ENCODE measurements at places on chromosomes 1 and 21. TPM values are rescaled to one million over a fixed set of nuclear protein-coding genes. Genes with fewer than 3 reads are reported as not detected.

ZYG11A gene
- total RNA-seq: 0.36 TPM

ATG4C gene
- total RNA-seq: 6.5 TPM

KISS1 gene
- total RNA-seq: not detected

KCND3 gene
- not detected for total RNA-seq

FLG2 gene
- not detected for total RNA-seq

LAPTM5 gene
- total RNA-seq: 1.9 TPM

CASZ1 gene
- 27.8 TPM for total RNA-seq

- H3K36me3 ChIP-seq: no peaks in the 10 kb centered on the region
- peaks cover 10% of the 10 kb centered on the region for H3K4me1 ChIP-seq
- no peak for DNase-seq
- no peaks in the 10 kb centered on the region for H3K27me3 ChIP-seq
- no peak overlapping the region for H3K27ac ChIP-seq
Observed at GRCh38 chr1:193070942-193071341, 11.5 kb downstream of the RO60 start.

DNA sequence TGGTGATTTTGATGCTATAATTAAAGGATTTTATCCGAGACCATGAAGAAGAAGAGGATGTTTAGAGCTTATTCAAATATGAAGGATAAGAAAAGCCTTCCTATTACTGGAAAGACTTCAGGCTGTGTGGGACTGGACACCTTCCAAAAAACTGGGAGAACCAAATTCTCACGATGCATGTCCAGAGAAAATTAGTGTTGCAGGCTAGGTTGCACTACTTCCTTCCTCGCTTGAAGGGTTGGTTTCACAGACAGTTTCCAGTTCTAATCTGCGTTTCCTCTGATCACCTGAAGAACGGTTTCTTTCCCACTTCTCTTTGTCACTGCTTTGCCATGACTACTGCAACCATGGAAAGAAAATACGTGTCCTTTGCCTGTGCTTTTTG is 2.0 kb downstream of the MTARC2 start:
- H3K36me3 ChIP-seq: no peaks in the 10 kb centered on the region
- DNase-seq: no peak
- H3K27ac ChIP-seq: no peak overlapping the region
- H3K27me3 ChIP-seq: no peaks in the 10 kb centered on the region
- peaks cover 7% of the 10 kb centered on the region for H3K4me1 ChIP-seq

GRCh38 chr1:238302646-238303045 is 411.9 kb upstream of the ZP4 start:
- no peaks in the 10 kb centered on the region for H3K4me1 ChIP-seq
- no peak for DNase-seq
- no peak overlapping the region for H3K27ac ChIP-seq
- H3K36me3 ChIP-seq: no peaks in the 10 kb centered on the region
- H3K27me3 ChIP-seq: no peaks in the 10 kb centered on the region
- H3K4me3 ChIP-seq: no peak overlapping the region

- no peak for DNase-seq
- no peak overlapping the region for H3K4me3 ChIP-seq
- no peaks in the 10 kb centered on the region for H3K36me3 ChIP-seq
- H3K27me3 ChIP-seq: no peaks in the 10 kb centered on the region
Observed at GRCh38 chr1:216388558-216388957, 34.7 kb downstream of the USH2A start.

GRCh38 chr1:78358165-78358564 is 132.6 kb upstream of the PTGFR start:
- DNase-seq: no peak
- no peaks in the 10 kb centered on the region for H3K27me3 ChIP-seq
- H3K27ac ChIP-seq: no peak overlapping the region
- no peak overlapping the region for H3K4me3 ChIP-seq

DNA sequence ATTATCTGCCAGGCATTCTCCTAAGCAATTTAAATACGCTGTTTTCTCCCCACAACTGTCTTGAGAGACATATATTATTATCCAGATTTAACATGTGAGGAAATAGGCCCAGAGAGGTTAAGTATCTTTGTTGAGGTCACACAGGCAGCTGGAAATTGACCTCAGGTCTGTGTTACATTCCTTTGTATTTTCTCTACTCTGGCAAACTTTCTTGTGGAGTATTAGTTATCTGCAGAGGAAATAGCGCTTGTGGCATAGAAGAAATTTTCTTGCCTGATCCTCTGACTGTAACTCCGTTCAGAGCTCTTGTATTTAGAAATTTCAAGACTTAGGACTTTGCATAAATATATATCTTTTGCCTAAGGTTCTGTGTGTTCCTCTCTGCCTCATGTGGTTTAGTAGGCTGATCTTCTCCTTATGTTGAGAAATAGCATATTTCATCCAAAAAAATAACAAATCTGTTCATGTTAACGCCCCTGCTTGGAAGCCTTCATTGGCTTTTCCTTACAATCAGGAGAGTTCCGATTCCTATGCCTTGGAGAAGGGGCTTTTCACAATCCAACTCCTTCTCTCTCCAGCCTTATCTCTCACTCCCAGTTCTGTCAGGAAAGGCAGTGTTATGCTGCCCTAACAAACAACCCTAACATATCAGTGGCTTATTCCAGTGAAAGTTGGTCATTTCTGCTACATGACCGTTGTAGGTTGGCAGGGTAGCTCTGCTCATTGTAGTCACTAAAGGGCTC is 2.5 kb upstream of the JUN start:
- no peak for DNase-seq
- peaks cover 4% of the 10 kb centered on the region for H3K36me3 ChIP-seq
- peak overlapping the region; percentile 93 for H3K27ac ChIP-seq

GRCh38 chr1:226525750-226526149 is 22.8 kb upstream of the STUM start:
- H3K27me3 ChIP-seq: peaks cover 4% of the 10 kb centered on the region
- DNase-seq: no peak
- H3K27ac ChIP-seq: no peak overlapping the region
- H3K4me1 ChIP-seq: no peaks in the 10 kb centered on the region

GRCh38 chr1:15128520-15129313 is 24.8 kb upstream of the TMEM51 start:
- peak; percentile 60 for DNase-seq
- H3K27ac ChIP-seq: no peak overlapping the region

DNA sequence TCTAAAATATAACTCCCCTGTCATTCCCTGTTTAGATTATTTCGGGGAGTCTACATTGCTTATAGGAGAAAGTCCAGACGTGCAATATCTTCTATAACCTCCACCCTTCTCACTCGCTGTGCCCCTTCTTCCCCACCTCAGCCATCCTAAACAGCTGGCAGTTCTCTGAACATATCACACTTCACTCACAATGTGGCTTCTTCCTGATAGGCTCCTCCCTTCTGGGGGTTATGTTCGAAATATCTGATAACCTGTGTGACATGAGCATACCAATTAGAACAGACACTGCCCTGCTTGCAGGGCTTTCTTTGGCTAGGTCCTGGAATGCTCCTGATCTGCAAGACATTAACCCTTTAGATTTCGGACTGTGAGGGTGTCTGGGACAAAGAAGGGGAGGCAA is 274.6 kb downstream of the NFIA start:
- H3K27me3 ChIP-seq: no peaks in the 10 kb centered on the region
- H3K36me3 ChIP-seq: peaks cover 2% of the 10 kb centered on the region
- DNase-seq: no peak
- no peak overlapping the region for H3K4me3 ChIP-seq
- no peaks in the 10 kb centered on the region for H3K4me1 ChIP-seq
- H3K27ac ChIP-seq: no peak overlapping the region

DNA sequence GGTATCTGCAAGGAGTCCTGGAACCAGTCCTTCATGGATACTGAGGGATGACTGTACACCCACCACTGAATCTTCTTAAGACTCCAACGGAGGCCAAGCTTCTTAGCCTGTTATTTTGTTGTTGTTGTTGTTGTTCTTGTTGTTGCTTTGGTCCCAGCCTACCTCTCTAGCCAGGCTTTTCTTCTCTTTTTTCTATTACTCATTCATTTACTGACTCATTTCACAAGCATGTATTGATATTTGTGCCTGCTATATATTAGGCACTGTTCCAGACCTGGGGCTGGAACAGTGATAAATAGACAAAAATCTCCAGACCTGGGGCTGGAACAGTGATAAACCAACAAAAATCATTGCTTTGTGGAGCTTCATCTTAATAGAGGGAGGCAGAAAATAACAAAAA is 20.4 kb downstream of the CENPF start:
- peaks cover 53% of the 10 kb centered on the region for H3K36me3 ChIP-seq
- H3K27ac ChIP-seq: no peak overlapping the region
- H3K27me3 ChIP-seq: no peaks in the 10 kb centered on the region
- no peaks in the 10 kb centered on the region for H3K4me1 ChIP-seq

DNA sequence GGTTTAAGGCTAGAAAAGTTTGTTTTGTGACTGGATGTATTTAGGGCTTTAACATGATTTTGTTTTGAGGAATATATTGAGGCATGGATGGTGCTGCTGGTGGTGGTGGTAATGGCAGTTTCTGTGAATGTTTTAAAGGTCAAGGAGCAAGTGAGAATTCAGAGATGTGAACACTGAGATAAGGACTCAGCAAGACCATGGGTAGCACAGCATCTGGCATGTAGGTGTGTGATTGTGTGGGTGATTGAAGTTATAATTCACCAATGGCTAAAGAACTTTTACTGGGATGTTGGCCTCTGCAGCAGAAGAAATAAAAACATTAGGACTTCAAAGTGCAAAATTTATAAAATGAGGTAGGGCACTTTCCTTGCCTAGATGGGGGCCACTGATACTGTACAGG is 65.9 kb downstream of the MACF1 start:
- peaks cover 8% of the 10 kb centered on the region for H3K4me1 ChIP-seq
- H3K27ac ChIP-seq: no peak overlapping the region
- no peak overlapping the region for H3K4me3 ChIP-seq
- DNase-seq: no peak
- no peaks in the 10 kb centered on the region for H3K27me3 ChIP-seq

DNA sequence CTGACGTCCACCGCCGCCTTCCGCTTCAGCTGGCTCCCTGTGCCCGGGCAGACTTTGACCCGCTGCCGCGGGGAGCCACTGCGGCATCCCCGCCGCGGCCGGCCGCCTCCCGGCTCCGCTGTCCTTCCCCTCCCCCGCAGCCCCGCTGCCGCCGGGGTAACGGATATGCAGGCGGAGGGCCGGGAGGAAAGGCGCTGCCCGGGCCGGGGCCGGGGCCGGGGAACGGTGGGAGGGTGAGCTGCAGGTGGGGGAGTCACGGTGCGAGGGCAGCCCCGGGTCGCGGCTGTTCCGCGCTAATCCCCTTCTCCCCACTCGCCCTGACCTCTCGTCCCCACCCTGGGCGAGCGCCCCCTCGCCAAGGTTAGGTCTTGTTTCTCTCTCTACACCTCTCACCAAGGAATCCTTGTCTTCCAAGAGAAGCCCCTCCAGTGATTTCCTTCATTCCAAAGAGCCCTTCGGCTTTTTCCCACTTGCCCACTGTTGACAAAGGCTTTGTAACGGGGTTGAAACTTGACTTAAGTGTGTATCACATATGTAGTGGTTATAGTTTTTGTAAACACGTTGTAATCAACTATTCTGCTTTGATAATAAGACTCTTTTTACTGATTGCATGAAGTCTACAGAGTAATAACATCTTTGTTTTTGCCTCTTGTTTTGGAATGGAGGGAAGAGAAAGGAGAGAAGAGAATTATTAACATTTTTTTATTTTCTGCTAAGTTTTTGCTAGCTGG is 669 bp downstream of the XPR1 start:
- H3K27ac ChIP-seq: peak overlapping the region; percentile 91
- H3K4me3 ChIP-seq: peak overlapping the region; percentile 93
- peaks cover 21% of the 10 kb centered on the region for H3K4me1 ChIP-seq
- DNase-seq: no peak
- no peaks in the 10 kb centered on the region for H3K27me3 ChIP-seq

GRCh38 chr1:85607921-85608265 is 27.3 kb downstream of the CCN1 start:
- DNase-seq: no peak
- H3K27me3 ChIP-seq: no peaks in the 10 kb centered on the region
- H3K36me3 ChIP-seq: no peaks in the 10 kb centered on the region
- H3K4me3 ChIP-seq: no peak overlapping the region
- H3K27ac ChIP-seq: peak overlapping the region; percentile 98

GRCh38 chr1:8474369-8474768 is 156.5 kb downstream of the SLC45A1 start:
- no peaks in the 10 kb centered on the region for H3K27me3 ChIP-seq
- no peaks in the 10 kb centered on the region for H3K4me1 ChIP-seq
- no peak overlapping the region for H3K4me3 ChIP-seq
- no peaks in the 10 kb centered on the region for H3K36me3 ChIP-seq

DNA sequence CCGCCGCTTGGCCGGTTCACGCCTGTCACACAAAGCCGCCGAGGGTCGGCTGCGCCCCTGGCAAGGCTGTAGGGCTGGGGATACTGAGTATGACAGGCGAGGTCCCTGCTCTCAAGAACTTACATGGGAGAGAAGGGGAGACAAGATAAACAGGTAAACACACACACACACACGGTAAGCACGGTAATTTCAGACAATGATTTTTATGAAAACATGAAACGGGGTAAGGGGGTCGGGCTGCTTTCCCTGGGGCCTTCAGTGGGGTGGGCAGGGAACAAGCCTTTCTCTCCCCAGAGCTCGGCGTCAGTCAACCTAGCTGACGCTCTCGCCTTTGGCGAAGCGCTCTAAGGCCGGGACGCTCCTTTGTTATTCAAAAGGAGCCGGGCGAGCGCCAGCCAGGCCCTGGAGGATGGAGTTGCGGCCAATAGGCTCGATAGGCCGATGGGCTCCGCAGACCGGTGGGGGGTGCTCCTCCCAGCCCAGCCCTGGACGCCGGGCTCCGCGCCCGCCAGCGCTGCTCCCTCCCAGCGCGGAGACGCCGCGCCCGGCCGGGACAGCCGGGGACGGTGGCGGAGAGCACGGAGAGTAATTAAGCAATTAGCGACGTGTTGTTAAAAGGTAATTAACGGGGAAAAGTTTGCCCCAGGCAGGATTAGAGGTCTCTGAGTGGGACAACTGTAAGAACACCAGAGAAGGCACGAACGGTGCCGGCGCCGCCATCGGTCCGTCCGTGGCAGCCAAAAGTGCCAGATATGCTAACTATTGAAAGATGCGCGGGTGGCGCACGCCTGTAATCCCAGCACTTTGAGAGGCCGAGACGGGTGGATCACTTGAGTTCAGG is 950 bp upstream of the INKA2 start:
- no peak for DNase-seq
- no peaks in the 10 kb centered on the region for H3K36me3 ChIP-seq
- H3K4me1 ChIP-seq: no peaks in the 10 kb centered on the region
- no peaks in the 10 kb centered on the region for H3K27me3 ChIP-seq

DNA sequence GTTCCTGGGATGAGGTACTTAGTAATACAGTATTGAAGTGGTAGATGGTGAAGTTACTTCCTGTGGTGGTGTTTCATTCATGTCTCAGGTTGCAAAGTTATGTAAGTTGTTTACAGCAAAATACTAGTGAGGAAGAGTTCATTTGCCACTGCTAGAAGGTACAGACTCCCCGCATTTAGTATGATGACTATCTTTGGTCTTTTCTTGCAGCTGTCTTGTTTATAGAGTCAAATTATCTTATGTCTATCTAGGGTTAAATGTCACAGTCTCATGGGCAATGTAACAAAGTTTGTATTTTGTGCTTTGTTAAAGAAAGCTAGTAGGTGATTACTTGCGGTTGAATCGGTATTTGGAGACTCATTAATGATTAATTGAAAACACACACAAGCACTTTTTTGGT is 50.2 kb downstream of the LRRC8D start:
- no peak for DNase-seq
- peaks cover 7% of the 10 kb centered on the region for H3K4me1 ChIP-seq
- H3K4me3 ChIP-seq: no peak overlapping the region
- no peak overlapping the region for H3K27ac ChIP-seq
- H3K27me3 ChIP-seq: no peaks in the 10 kb centered on the region
- no peaks in the 10 kb centered on the region for H3K36me3 ChIP-seq

Measured in Panc1 (cell line).